HepG2 (cell line): ENCODE measurements at places on chromosomes 1 and 21. TPM values are rescaled to one million over a fixed set of nuclear protein-coding genes. Genes with fewer than 3 reads are reported as not detected.

- DNase-seq = no peak
Observed at GRCh38 chr21:35202431-35202830, 153.3 kb upstream of the RUNX1 start.

TSPEAR gene
- 0.07 and 0.18 TPM in 2 replicates for total RNA-seq

GRCh38 chr1:172616195-172616594, 42.7 kb upstream of the FASLG start:
- DNase-seq = no peak

PARP1 gene
- total RNA-seq = 85.2 and 125 TPM in 2 replicates

ACOT11 gene
- total RNA-seq = 3.0 and 3.3 TPM in 2 replicates

DNA sequence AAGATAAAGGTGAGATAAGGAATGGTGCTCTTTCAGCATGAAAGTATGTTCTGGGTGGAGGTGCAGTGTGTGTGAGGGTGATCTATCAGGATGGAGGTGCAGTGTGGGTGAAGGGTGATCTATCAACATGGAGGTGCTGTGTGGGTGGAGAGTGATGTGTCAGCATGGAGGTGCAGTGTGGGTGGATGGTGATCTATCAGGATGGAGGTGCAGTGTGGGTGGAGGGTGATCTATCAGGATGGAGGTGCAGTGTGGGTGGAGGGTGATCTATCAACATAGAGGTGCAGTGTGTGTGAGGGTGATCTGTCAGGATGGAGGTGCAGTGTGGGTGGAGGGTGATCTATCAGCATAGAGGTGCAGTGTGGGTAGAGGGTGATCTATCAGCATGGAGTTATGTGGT, 12.3 kb upstream of the MAP10 start:
- DNase-seq = no peak

GRCh38 chr1:110605901-110606656, at the start of gene KCNA2:
Gene KCNA2 (minus strand): TSS chr1:110606358. CDS start chr1:110604782, 1,576 bp downstream.
- no peak for DNase-seq

NOS1AP gene
- 2.5 and 3.3 TPM in 2 replicates for total RNA-seq

DNA sequence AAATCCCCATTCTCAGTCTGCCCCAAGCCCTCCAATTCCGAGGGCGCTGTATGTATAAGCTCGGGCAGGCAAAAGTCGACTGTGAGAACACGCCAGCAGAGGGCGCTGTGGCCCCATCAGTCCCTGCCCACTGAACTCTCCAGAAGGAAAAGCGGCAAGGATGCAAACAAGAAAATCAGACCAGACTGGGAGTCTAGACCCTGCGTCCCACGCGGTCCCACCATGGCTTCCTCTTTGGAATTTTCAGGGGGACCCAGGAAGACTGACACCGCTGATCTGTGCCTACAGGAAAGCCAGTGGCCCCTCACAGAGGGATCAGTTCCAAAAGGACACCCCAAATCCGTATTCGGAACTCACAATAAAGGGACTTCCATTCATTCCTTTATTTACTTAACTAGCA, 19.5 kb downstream of the TEX35 start:
- DNase-seq = peak; percentile 57

SAMSN1 gene
- not detected in 2 replicates for total RNA-seq

GRCh38 chr1:165884009-165884689, 56.7 kb downstream of the UCK2 start:
- DNase-seq = no peak

CD101 gene
- total RNA-seq = 0.09 TPM in 1 of 2 replicates, not detected in the other

DCST1 gene
- total RNA-seq = not detected in 2 replicates

USH2A gene
- 0.01 and 0.02 TPM in 2 replicates for total RNA-seq
